ENCODE measurements at places on chromosomes 4 and X. TPM values are rescaled to one million over a fixed set of nuclear protein-coding genes. Genes with fewer than 3 reads are reported as not detected.

The OPHN1 gene
- 5.6 TPM for total RNA-seq

The SRP72 gene
- total RNA-seq = 66.0 TPM

The MAGEA2B gene
- not detected for total RNA-seq

The GYPE gene
- total RNA-seq = 0.74 TPM

The FAM184B gene
- under 0.01 TPM for total RNA-seq

The MSANTD1 gene
- total RNA-seq = 0.74 TPM

The CSAG1 gene
- total RNA-seq = not detected

The LIMCH1 gene
- 16.5 TPM for total RNA-seq

The RIPPLY1 gene
- total RNA-seq = not detected

The TEX13A gene
- total RNA-seq = not detected

The UBL4A gene
- 39.9 TPM for total RNA-seq

The MAGEE2 gene
- total RNA-seq = not detected

The CXorf49 gene
- total RNA-seq = not detected

The GAGE12E gene
- total RNA-seq = not detected

The LRCH2 gene
- 14.2 TPM for total RNA-seq

The FGG gene
- total RNA-seq = 0.09 TPM

The UGT2B17 gene
- total RNA-seq = not detected

The PDE5A gene
- total RNA-seq = 134 TPM

The NMU gene
- not detected for total RNA-seq
